ENCODE measurements at places on chromosomes 16 and 17.
A peak's percentile ranks its signal among the peaks of the same experiment; 100 is the strongest.

GRCh38 chr17:72733619-72734282 lies 358.7 kb downstream of the SLC39A11 start:
- DNase-seq: peak; percentile 36

- DNase-seq: no peak
Measured at GRCh38 chr16:69660166-69660565, 66.2 kb downstream of the NQO1 start.

DNA sequence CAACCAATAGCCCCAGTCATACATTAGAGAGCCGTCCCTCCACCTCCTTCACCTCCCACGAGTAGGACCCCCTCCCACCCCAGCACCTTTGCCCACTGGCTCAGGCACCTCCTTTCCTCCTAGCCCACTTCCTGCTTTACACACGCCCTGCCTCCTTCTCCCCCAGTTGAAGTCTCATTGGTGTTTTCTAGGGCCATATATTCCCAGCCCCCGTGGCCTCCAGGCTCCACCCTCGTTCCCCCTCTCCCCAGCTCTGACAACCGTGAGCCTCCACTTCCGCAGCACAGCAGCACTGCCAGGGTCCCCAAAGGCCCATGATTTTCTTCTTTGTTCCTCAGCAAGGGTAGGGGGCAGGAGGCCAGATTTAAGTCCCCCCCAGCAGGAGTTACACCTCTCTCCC lies 340.3 kb upstream of the TNRC6C start:
- no peak for DNase-seq

DNA sequence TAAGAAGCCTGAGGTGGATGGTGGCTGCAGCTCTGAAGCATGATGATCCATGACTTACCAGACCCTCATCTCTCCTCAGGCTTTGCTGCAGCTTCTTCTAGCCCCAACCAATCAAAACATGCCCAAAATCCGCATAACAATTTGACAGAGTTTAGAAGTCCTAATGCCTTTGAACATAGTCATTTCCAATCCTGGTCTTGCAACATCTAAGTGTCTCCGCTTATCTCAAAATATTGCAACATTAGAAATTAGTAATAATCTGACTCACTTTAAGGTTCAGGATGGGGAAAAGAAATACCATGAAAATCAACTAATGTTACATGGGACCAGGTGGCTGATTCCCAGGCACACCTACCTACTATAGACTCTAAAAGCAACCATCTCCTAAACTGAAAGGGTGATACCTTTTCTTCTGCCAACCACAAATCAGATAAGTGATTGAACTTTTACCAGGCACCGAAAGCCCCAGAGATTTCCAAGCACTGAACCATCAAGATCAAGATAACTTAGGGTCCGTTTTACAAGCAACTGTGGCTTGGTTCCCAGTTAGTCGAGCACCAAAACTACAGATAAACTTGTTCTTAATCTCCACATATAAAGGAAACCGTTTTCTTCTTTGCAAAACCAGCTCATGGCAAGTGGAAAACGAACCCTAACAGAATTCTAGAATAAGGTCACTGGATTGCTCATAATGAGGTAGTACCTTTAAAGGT lies 14.0 kb downstream of the ERN1 start:
- no peak for DNase-seq

- no peak for DNase-seq
Measured at GRCh38 chr16:65377195-65377594, 255.3 kb upstream of the CDH11 start.

GRCh38 chr17:9702914-9703780 lies 57.8 kb downstream of the USP43 start:
- no peak for DNase-seq

DNA sequence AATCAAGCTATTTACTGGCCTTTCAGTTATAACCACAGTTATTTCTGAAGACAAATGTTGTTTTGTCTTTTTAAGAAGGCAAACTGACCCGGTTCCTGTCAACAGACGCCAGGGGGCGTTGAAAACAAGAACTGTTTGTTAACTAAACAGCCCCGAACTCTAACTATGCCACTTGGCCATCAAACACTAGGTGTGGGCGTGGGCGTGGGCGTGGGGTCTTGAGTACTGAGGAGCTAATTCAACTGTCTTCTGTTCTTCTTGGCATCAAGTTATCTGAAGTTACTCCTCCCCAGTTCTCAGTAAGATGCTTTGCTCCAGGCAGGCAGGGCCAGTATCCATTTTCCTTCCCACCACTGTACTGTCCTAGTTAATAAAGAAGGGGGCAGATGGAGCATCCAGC lies 63.3 kb upstream of the MTMR4 start:
- DNase-seq: peak; percentile 51

- no peak for DNase-seq
Measured at GRCh38 chr16:12141073-12141951, 164.8 kb downstream of the SNX29 start.

GRCh38 chr17:20142268-20142667 lies 133.1 kb downstream of the SPECC1 start:
- no peak for DNase-seq

DNA sequence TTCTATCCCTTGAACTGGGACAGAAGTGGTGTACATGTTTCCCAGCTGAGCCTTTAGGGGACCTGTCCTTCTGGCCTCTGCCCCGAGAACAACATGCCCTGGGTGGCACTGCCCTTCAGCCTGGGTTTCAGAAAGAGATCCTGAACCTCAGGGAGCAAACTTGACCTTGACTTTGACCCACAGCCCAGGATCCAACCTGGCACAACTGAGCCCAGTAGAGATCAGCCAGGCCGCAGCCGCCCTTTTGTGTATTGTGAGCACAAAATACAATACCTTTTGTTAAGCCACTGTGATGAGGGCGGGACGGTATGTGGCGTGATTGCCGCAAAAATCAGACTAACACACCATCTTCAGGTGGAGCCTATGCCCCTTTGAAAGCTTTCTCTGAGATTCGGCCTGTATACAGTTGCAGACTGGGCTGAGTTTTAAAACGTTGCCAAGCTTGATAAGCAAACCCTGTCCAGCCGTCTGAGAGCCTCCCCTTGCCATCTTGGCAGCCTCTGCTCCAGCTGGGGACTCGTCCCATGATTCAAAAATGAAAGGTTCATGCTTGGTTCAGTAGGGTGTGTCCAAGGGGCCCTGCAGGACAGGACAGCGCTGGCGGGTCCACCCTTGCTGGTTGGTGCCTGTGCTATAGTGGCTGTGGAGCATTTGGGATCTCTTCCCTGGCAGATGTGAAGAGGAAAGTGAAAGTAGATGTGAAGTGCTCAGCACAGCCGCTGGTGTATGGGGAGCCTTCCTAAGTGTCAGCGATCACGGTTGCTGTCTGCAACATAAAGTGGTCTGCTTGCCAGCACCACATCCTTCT lies 40.3 kb downstream of the FOXL1 start:
- no peak for DNase-seq

DNA sequence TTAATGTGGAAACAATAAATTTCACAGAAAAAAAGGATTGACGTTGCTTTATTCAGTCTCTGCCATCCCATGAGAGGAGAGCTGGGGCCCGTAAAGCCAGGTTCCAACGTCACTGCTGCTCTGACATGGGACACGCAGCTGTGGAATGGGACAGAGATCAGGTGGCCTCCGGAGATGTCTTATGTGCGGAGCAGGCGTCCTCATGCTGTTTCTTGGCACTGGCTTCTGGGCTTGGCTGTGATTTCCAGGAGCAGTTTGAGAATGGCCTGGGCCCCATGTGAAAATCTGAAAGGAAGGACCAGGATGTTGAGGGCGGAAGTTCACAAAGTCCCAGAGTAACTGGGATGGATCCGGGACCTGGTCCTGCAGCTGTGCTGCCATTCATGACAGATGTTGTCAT lies 32.4 kb downstream of the NDEL1 start:
- no peak for DNase-seq

DNA sequence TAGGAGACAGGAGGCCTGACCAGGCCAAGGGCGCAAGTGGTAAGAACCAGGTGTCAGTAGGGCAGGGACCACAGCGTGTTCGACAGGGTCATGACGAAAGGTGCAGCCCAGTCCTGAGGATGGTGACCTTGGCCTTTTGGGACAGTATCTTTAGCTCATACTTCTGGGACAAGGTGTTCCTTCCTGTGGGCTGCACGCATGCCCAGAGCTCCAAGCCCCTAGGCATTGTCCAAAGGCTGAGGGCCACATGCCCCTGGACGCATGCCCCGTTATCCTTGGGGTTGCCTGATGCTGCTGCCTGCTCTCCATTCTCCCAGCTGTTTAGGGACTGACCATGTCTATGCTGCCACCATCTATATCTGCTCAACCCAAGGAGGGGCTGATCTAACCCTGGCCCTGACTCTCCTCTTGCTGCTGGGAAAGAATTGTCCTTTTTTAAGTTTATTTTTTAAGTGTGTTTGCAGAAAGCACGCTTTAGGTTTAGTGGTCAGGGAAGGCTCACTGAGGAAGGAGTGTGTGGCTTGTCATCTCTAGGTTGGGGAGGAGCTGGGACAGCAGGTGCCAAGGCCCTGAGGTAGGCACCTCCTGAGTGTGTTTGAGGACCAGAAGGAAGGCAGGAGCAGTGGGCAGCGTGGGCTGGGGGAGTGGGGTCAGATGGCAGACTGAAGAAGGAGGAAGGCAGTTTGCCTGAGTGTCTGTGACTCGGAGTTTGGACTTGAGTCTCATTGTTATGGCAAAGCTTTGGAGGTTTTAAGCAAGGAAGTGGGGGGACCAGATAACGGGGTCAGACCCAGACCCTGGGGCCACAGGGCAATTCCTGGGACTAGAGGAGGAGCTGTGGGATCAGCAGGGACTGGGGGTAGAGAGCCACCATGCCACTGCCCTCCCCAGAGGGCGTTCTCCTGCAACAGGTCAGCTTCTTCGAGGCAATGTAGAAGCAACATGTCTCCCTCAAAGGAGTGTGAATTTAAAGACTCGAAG lies 15.1 kb upstream of the CBX4 start:
- DNase-seq: no peak

GRCh38 chr17:39306509-39307212 lies 80.9 kb upstream of the STAC2 start:
- DNase-seq: no peak

- no peak for DNase-seq
Measured at GRCh38 chr16:28606291-28607115, 3.3 kb downstream of the SULT1A1 start.

DNA sequence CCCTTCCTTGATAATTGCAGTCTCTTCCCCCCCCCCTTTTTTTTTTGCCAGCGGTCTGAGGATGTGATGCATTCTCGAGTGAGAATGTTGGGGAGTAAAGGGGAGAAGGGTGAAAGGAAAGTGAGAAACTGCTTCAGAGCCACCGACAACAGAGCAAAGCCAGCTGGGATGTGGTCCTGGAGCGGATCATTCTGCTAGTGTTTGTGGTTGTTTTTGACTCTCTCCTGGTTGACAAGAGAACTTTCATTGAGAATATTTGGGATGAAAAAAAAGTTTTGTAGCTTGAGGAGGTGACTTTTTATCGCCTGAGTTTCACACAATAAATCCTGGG lies 1.3 kb downstream of the NF1 start:
- DNase-seq: no peak

GRCh38 chr16:10938321-10938720 lies 3.9 kb downstream of the DEXI start:
- DNase-seq: no peak

DNA sequence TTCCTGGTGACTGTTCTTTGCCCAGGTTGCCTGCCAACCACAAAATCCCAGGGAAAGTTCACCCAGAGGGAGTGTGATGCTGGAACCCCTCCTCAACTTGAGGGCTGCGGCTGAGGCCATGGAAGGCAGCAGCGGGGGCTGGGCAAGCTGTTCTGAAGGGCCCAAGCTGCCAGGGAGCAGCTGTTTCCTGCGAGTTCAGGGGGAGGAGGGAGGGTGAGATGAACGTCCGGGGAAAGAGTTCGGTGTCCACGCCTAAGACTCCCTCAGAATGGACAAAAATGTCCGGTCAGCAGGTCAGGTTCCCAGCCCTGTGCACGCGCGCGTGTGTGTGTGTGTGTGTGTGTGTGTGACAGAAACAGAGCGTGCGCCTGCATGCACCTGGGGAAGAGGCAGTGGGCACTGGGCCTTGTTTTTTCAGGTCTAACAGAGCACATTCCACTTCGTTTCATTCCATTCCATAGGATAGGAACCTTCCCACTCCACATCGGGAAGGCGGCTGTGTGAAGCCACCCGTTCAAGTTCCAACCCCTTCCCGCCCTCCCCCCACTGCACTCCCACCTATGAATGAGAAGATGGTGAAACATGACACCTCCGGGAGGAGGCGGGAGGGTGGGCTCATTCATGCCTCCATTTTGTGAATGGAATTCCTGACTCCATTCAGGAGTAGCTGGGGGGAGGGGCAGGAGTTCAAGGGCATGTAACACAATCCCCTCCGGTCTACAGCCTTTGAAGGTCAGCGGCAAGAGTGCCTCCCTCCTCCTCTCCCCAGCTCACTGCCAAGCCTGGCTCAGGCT lies 15.7 kb downstream of the ETV4 start:
- DNase-seq: peak; percentile 55

DNA sequence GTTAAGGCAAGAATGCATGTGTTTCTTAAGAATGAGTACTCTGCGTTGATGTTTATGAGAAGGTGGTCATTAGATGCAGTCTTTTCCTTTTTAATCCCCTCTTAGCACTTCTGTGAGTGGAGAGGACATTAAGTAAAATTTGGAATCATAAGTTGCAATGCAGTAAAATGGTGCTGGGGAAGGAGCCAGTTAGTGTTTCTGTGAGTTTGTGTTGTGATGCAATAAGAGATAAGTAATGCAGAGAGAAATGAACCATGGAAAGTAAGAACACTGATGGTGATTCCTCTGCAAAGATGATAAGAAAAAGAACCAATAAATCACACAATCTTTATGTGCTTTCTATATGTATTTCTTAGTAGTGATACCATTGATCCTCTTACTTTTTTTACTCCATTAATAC lies 20.0 kb downstream of the ABHD15 start:
- DNase-seq: no peak

- DNase-seq: no peak
Measured at GRCh38 chr17:69864462-69864861, 210.6 kb upstream of the KCNJ16 start.

- no peak for DNase-seq
Measured at GRCh38 chr16:85757341-85757822, 6.5 kb upstream of the C16orf74 start.

DNA sequence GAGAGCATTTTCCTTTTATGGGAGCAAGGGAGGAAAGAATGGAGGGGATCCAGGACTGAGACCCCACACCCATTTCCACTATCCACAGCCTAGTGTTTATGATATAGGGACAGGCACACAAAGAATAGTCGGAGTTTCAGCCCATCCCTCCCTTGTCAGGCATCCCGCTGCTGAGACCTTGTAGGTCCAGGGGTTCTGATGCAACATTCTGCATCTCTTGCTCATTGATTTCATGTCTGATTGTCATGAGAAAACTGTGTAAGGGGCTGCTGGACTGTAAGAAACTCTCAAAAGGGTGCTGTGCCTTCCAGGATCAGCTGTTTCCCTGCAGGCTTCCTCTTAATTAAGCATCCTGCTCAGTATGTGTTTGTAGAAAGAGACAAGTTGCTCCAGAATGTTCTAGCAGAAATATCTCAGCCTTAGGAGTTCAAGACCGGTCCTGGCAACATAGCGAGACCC lies 5.3 kb upstream of the POLR3E start:
- no peak for DNase-seq

DNA sequence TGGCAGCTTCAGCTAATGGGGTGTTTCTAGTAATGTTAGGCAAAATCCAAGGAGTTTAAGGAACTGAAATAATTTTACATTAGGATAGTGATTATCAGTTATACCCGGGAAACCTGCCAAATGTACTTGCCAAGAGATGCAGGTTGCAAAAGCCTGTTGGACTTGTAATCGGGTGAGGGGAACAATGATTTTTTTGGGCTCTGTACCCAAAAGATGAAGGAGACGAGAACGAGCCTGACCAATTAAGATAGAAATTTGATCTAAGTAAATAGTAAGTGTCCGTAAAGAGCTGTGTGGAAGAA lies 56.3 kb upstream of the ARL4D start:
- no peak for DNase-seq

- no peak for DNase-seq
Measured at GRCh38 chr17:62062302-62062701, 2.8 kb downstream of the MED13 start.

- no peak for DNase-seq
Measured at GRCh38 chr16:11306997-11307638, 26.0 kb upstream of the PRM1 start.
